ENCODE measurements at places on chromosomes 7 and 10.

GRCh38 chr10:101467286-101467770, 113.4 kb downstream of the BTRC start:
- peak; percentile 56 for DNase-seq

- DNase-seq = peak; percentile 21
Measured at GRCh38 chr7:12715372-12716133, 28.1 kb downstream of the ARL4A start.

GRCh38 chr10:65275296-65275695, 1650.5 kb upstream of the LRRTM3 start:
- DNase-seq = no peak

DNA sequence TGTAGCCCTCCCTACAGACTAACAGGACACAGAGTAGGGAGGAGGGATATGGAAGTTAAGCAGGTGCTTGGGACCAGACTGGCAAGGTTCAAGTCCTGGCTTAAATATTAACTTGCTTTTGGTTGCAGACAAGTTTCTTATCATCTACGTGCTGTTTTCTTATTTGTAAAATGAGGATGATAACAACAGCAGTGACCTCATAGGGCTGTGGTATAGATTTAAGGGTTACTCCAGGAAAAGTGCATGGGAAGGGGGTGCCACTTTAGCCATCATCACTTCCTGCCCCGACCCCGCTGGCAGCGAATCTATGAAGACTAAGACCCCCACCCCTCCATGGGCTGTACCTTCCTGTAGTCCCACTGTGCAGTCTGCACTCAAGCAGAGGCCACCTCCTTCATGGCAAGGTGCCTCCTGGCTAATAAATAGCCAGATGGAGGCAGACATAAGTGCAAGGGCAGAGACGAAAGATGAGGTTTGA, 250.2 kb downstream of the COBL start:
- no peak for DNase-seq

GRCh38 chr7:30180718-30181117, 45.9 kb downstream of the MTURN start:
- DNase-seq = no peak

GRCh38 chr7:146647445-146647844, 530.8 kb downstream of the CNTNAP2 start:
- DNase-seq = no peak

GRCh38 chr10:86048571-86048970, 318.0 kb downstream of the GRID1 start:
- no peak for DNase-seq

- DNase-seq = no peak
Measured at GRCh38 chr7:69739931-69740431, 141.7 kb downstream of the AUTS2 start.

GRCh38 chr10:6195376-6195775, 7.4 kb upstream of the PFKFB3 start:
- DNase-seq = no peak

GRCh38 chr7:18241543-18242231, 214.0 kb upstream of the PRPS1L1 start:
- DNase-seq = no peak

GRCh38 chr10:4048236-4048864, 263.3 kb upstream of the KLF6 start:
- DNase-seq = no peak

GRCh38 chr7:101832685-101833375, 15.4 kb downstream of the CUX1 start:
- no peak for DNase-seq

GRCh38 chr7:51154201-51154600, 162.4 kb downstream of the COBL start:
- no peak for DNase-seq

DNA sequence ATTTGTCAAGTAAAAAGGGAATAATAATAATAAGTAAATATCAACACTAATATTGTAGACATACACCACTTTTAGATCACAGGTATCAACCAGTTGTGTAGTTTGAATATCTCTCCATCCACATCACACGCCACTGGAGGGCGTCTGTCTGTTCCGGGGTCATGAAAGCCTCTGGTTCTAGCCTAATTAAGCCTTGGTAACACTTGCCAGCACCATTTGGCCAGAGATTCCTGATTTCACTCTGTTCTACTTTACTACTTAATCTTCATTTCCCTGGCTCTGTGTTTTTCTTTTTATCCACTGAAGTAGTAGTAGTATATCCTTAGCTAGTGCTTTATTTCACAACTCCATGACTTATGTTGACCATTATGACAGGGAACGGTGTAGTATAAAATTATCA, 285.6 kb upstream of the POM121L12 start:
- DNase-seq = no peak

GRCh38 chr10:104925232-104925851, 284.3 kb downstream of the SORCS3 start:
- DNase-seq = peak; percentile 44

GRCh38 chr7:38796626-38797501, 112.1 kb downstream of the VPS41 start:
- DNase-seq = peak; percentile 53

DNA sequence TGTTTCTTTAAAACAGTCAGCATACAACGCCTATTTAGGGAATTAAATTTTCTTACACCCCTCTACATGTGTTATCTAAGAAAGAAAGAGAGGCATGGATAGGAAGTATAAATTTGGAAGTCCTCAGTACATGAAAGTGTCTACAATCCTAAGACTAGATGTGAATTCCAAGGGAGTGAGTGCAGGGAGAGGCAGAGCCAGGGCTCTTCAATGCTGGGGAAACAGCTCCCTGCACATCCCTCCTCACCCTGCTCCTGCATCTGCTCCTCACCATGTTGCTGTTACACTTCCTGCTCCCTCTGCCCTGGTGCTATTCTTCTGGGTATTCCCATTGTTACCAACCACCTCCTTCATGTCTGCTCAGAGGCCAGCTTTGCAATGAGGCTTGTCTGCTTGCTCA, 229.1 kb upstream of the AKR1E2 start:
- DNase-seq = no peak

GRCh38 chr7:155653803-155654202, 9.3 kb downstream of the RBM33 start:
- no peak for DNase-seq

GRCh38 chr7:108308903-108309302, 147.3 kb downstream of the NRCAM start:
- no peak for DNase-seq

GRCh38 chr7:127114742-127115265, 137.9 kb downstream of the GRM8 start:
- DNase-seq = no peak

DNA sequence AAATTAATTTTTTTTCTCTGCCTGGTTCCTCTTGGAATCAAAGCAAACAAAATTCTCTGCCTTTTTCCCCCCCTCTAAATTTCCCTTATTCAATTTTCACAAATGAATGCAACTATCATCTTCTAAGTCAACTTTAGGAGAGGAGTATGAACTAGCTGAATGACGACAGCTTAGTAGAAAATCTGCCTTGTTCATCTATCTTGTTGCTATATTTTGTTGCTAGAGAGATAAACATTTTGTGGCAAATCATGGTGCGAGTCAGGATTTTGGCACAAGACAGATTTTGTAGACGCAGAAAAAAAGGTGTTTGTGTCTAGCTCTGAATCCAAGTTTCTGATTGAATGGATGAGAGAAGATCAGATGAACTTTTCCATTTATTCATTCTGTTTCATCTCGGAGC, 81.0 kb upstream of the FZD8 start:
- DNase-seq = no peak

DNA sequence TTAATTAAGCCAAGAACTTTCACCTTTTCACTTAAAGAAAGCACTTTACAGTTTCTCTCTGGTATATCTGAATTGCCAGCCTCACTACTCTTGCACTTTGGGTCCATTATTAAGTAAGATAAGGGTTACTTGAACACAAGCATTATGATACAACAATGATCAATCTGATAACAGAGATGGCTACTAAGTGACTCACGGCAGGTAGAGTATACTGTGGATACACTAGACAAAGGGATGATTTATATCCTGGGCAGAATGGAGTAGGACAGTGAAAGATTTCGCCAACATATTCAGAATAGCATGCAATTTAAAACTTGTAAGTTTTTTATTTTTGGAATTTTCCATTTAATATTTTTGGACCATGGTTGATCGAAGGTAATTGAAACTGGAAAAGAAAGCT, 34.3 kb upstream of the ITGB8 start:
- DNase-seq = no peak

- DNase-seq = no peak
Measured at GRCh38 chr7:113890331-113891030, 28.3 kb downstream of the PPP1R3A start.

DNA sequence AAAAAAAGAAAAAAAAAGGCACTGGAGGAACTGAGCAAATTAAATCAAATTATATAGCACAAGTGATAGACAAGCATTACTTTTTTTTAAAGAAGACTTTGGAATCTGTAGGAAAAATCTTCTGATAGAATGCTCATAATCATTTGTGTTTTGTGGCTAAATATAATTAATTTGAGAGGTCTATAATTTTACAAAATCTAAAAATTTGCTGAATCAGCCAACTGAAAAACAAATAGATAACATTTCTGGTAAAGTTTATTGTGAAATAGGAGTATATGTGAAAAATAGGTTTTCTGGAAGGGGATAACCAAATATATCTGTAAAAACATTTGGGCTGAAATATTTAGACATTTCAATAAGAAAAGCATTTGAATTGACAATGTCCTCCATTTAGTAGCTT, 844.9 kb upstream of the COBL start:
- no peak for DNase-seq

GRCh38 chr7:105502173-105502572, 19.9 kb downstream of the PUS7 start:
- no peak for DNase-seq

DNA sequence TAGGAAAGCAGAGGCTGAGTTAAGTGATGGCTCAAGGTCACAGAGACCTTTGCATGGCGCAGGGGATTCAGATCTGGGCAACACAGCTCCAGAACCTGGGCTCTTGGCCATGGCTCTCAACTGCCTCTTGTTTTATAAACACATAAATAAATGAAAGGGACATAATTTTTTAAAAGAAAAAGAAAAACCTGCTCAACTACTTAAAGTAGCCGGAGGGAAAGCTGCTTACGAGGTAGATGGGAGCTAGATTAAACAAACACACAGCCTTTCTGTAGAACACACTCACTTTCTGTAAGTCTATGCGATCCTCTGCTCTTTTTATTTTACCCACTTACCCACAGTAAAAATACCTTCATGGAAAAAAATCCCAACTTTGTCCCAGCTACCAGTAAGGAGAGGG, 81.3 kb downstream of the PIP4K2A start:
- DNase-seq = no peak

DNA sequence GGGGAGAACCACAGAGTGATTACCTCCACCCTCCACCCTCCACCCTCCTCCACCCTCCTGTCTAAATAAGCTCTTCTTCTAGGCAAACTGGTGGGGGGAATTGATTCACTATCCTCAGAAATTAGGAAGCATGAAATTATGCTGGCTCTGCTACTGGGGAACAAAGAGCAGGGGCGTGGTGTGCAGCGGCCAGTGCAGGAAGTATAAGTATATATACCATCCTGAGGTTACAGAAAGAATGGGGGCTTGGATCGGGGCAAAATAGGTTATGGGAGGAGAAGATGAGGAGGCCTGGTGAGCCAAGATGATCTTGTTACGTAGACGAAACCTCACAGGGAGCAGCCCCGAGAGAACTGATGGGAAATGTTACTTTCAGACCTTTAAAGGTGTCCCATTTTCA, 49.1 kb downstream of the SYPL1 start:
- DNase-seq = no peak

DNA sequence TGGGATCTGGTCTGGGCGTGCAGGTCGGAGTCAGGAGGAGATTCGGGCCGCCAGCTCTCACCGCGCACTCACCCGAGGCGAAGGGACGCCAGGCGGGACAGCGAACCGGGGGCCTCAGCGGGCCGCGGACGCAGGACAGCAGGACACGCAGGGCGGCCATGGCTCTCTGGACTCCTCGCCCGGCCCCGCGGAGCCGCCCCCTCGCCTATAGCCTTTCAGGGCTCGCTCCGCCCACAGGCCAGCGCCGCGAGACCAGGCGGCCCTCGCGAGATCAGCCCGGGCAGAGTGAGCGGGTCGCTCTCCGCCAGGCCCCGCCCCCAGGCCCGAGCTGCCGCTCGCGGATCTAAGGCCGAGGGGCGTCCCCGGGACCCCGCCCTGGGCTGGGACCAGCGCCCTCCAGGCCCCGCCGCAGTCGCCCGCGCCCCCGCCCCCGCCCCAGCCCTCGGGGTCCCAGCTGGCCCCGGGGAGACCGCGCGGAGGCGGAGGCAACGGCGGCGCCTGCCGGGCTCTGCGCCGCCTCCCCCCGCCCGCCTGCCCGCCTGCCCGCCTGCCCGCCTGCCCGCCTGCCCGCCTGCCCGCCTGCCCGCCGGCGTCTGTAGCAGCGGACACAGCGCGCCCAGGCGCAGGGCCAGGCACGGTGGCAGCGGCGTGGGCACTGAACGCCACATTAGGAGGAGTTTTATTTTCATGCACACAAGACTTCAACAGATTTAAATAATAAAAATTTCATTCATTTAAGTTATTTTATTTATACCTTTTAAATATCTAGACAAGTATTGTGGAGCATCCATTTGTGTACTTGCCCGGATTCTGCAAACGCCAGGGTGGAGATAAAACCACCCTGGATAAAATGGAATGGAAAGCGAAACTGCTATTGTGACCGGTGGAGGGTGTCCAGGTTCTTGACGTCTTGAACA, at the start of gene ECHS1:
Gene ECHS1, minus strand, starts transcription at position 181 of the 917 bp plus-strand sequence. Its CDS starts 21 bp downstream, at position 160.
- peak; percentile 95 for DNase-seq

- no peak for DNase-seq
Measured at GRCh38 chr10:18610517-18610916, 40.9 kb downstream of the NSUN6 start.

- DNase-seq = no peak
Measured at GRCh38 chr7:1807821-1808600, 137.9 kb downstream of the ELFN1 start.

DNA sequence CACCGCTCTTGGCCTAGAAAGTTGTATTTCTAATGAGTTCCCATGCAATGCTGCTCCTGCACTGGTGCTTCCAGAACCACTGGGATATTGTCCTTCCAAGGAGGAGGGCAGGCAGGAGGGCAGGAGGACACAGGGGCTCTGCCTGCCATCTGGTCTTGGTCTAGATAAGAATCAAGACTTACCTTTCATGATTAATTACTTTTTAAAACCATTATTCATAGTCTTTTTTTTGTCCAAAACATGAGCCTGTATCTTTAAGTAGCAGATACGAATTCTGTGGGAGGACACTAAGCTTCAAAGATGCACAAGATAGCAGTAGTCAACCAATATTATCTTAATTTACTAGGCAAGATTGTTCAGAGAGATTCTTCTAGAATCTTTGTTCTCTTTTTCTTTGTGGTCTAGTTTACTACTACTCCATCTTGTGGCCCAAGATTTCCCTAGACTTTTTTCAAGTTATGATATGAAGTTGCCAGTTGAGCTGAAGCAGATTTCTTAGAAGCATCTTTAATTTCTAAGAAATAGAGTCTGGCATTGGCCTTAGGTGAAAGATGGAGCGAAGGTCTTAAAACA, 57.6 kb downstream of the RBM33 start:
- no peak for DNase-seq

DNA sequence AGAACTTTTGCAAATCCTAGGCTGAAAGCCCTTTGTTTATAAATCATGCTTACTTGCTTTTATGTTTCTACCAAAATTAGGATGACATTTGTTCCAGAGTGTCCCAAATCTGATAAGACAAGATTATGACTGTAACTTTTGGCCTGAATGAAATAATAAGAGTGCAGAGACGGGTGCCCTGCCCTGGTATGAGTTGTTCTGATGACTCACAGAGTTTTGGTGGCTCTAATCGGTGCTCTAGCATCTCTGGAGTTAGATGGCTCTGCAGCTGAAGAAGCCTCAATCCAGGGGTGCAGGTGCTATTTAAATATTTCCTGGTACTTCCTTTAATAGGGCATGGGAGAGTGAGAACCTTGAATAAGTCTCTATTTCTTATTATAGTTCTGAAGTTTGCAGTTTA, 102.2 kb upstream of the ELMO1 start:
- DNase-seq = no peak
